Vagina (tissue), 2 donors: ENCODE measurements at places on chromosomes 2 and 18.

- no peak overlapping the region for H3K4me3 ChIP-seq
- H3K27ac ChIP-seq: no peak overlapping the region
- no peaks in the 10 kb centered on the region for H3K36me3 ChIP-seq
- H3K4me1 ChIP-seq: peaks cover 4% of the 10 kb centered on the region
- no peak for DNase-seq
Observed at GRCh38 chr18:56257205-56257604, 381.2 kb downstream of the TXNL1 start.

DNA sequence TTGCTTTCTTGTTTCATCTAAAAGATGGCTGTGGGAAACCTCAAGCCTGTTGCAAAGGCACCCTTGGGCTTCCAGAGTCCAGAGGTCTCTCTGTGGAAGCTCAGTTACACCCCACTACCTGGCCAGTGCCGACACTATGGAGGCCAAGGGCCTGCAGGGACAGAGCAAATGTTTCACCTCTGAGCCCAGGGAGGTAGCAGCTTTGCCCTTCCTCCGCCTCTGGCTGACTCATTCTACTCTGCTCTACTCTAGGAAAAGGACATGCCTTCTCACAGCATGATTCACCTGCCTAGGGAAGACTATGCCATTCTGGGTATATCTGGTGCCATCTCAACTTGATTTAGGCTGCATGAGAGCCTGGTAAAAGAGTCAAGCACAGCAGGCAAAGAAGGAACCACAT is 12.2 kb downstream of the MYOM1 start:
- H3K27ac ChIP-seq: no peak overlapping the region
- H3K4me1 ChIP-seq: peaks cover 10% of the 10 kb centered on the region
- H3K4me3 ChIP-seq: no peak overlapping the region

DNA sequence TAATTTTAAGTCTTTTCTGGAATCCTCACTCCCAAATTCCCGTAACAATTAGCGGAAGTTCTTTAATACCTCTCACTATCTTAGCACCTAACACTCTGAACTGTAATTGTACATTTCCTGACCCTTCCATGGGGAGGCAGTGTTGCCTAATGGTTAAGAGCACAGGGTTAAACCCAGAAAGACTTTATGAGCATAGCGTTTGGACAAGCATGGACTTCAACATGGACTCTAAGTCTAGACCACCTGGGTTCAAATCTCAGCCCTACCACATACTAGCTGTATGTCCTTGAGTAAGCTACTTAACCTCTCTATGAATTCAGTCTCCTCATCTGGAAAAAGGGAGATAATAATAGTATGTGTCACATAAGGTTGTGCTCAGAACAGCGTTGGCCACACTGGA is 13.0 kb downstream of the ANTXR1 start:
- no peak overlapping the region for H3K27ac ChIP-seq
- H3K4me1 ChIP-seq: peaks cover 44% of the 10 kb centered on the region
- no peaks in the 10 kb centered on the region for H3K27me3 ChIP-seq
- no peaks in the 10 kb centered on the region for H3K36me3 ChIP-seq
- no peak for DNase-seq

- H3K4me3 ChIP-seq: no peak overlapping the region
- no peaks in the 10 kb centered on the region for H3K27me3 ChIP-seq
- H3K4me1 ChIP-seq: peaks cover 10% of the 10 kb centered on the region
- no peak overlapping the region for H3K27ac ChIP-seq
- no peak for DNase-seq
- no peaks in the 10 kb centered on the region for H3K36me3 ChIP-seq
Observed at GRCh38 chr2:191642541-191642940, 35.4 kb upstream of the NABP1 start.

DNA sequence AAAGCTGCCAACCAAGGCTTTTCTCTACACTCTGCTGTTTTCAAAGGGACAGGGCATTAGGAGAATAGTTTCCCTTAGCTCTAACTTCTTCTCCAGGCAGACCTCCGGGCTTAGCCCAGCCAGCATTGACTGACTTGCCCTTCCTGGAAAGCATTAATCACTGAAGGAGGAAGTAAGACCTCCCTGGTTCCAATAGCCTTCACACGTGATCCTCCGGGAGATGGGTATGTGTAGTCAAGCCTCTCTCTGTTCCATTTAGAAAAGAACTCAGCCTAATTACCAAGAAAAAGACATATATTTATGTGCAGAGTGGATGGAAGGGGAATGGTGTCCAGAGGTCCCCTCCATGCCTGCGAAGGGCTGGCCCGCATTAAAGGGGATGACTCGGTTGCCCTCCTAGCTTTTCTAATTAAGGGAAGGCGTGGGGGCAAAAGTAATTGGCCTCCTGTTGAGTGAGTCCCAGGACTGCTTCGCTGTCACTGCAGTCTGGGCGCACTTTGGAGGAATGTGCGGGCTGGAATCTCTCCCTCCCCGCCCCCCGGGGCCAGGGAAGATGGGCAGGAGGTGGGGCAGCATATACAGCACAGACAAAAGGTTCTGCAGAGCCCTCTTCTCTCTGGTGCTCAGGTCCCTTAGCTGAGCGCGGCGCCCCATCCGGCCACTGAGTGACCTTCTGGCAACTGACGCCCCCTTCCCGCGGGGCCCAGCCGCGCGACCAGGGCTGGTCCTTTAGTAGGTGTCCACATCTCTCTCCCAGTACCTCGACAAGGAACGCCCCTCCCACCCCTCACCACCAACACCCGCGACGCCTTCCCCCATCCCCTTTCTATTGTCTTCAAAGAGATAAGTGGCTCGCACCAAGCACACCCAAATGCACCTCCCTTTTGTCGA is 686.0 kb downstream of the NRXN1 start:
- no peaks in the 10 kb centered on the region for H3K4me1 ChIP-seq
- H3K4me3 ChIP-seq: no peak overlapping the region
- DNase-seq: no peak
- H3K36me3 ChIP-seq: no peaks in the 10 kb centered on the region
- H3K27me3 ChIP-seq: no peaks in the 10 kb centered on the region
- no peak overlapping the region for H3K27ac ChIP-seq

DNA sequence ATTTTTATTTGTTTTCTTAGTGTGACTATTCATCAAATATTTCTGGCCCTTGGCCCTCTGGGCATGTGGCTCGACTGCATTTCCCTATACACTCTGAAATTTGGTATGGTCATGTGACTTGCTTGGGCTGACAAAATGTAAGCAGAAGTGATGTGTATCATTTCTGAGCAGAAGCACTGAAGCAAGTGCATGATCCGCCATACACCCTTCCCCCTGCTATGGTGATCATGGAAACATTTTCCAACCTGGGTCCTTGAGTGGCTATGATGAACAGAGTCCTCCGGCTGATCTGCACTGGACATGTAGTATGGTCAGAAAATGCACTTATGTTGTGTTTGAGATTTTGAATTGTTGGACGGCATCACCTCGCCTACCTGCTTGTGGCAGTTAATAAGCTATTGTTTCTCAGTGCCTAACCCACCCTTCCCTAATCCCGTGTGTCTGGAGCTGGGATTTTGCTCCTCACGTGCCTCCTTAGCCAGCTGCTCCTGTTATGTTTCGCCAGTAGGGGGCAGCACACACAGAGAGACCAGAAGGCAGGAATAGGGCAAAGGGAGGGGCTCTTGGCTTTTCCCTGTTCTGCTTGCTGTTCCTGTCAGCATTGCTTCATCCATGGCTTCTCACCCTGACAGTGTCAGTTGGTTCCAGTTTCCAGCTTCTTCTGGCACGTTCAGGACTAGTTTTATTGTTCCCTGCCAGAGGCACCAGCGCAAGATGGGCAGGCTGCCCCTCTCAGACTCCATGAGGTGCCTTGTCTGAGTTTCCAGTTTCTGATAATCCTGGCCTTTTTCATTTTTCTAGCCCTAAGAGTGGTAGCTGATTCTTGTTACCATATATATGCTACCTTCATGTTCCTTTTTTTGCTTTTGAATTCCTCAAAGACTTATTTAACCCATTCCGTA is 207.4 kb downstream of the ARL6IP6 start:
- H3K27ac ChIP-seq: no peak overlapping the region
- H3K27me3 ChIP-seq: no peaks in the 10 kb centered on the region
- peaks cover 8% of the 10 kb centered on the region for H3K4me1 ChIP-seq

GRCh38 chr2:237500681-237501424 is 13.8 kb downstream of the MLPH start:
- no peaks in the 10 kb centered on the region for H3K36me3 ChIP-seq
- H3K4me1 ChIP-seq: peaks cover 20% of the 10 kb centered on the region
- no peaks in the 10 kb centered on the region for H3K27me3 ChIP-seq
- no peak for DNase-seq
- H3K4me3 ChIP-seq: no peak overlapping the region
- H3K27ac ChIP-seq: peak overlapping the region; percentile 88

DNA sequence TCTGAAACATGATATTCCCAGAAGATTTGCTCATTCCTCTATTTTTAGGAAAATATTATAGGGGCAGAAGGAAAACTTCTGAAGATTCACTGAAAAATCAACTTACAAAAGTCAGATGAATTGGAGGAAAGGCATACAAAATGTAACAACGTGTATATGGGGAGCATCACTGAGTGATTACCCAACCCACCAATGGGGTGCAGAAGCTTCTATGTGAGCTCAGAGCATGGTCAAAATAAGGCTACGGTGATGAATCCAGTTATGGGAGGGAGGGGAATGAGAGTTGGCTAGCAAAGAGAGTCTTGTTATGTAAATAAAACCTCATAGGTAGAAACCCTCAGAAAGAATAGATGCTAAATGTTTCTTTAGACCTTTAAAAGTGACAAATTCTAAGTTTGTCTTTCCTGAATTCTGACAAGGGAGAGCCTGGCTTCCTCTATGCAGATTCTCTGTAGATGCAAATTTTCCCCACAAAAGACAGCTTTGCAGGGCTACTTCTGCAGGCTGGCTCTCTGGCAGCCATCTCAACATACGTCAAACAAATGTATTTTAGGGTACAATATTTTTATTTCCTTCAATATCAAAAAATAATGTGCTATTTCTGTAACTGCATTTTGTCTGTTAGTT is 171.4 kb upstream of the NDUFV2 start:
- no peaks in the 10 kb centered on the region for H3K36me3 ChIP-seq
- no peaks in the 10 kb centered on the region for H3K27me3 ChIP-seq
- H3K4me3 ChIP-seq: no peak overlapping the region

DNA sequence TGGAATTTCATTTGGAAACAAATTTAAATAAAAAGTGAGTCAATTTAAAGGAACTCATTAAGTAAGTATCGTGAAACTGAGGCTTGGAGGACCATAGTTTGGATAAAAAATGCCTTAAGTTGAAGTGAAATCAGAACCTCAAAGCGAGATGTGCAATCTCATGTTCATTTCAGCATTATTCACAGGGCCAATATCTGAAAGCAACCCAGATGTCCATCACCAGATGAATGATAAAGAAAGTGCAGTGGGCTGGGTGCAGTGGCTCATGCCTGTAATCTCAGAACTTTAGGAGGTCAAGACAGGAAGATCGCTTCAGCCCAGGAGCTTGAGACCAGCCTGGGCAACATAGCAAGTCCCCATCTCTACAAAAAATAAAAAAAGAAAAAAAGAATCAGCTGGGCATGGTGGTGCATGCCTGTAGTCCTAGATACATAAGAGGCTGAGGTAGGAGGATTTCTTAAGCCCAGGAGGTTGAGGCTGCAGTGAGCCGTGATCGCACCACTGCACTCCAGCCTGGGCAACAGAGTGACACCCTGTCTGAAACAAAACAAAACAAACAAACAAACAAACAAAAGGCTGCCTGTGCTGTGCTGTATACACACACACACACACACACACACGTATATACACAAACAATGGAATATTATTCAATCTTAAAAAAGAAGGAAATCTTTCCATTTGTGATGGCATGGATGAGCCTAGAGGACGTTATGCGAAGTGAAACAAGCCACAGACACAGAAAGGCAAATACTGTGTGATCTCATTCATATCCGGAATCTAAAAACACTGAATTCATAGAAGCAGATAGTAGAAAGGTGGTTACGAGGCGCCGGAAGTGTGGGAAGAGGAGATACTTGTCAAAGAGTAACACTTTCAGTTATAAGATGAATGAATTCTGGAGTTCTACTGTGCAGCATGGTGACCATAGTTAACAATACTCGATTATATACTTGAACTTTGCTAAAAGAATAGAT is 14.5 kb downstream of the SH3RF3 start:
- H3K36me3 ChIP-seq: no peaks in the 10 kb centered on the region
- no peak for DNase-seq
- H3K4me3 ChIP-seq: no peak overlapping the region
- no peak overlapping the region for H3K27ac ChIP-seq
- H3K4me1 ChIP-seq: peaks cover 22% of the 10 kb centered on the region

DNA sequence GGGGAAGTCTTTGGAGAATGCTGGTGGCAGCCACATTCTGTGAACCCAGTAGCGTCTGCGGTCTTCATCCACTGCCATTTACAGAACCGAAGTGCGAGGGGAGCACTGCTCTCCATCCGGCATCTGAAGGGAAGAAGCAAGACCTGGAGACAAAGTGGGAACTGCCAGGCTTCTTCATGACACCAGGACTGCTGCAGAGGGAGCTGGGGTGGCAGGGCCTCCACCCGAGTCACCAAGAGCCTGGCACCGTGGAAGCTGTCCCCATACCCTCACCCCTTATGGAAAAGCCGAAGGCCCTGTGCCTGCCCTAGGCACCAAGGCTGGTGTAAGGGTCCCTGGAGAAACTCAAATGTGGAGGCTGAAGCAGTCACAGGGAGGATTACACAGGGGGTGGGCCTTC is 79.8 kb downstream of the CIB4 start:
- no peak overlapping the region for H3K4me3 ChIP-seq
- no peak overlapping the region for H3K27ac ChIP-seq
- DNase-seq: no peak
- H3K36me3 ChIP-seq: no peaks in the 10 kb centered on the region
- no peaks in the 10 kb centered on the region for H3K27me3 ChIP-seq

DNA sequence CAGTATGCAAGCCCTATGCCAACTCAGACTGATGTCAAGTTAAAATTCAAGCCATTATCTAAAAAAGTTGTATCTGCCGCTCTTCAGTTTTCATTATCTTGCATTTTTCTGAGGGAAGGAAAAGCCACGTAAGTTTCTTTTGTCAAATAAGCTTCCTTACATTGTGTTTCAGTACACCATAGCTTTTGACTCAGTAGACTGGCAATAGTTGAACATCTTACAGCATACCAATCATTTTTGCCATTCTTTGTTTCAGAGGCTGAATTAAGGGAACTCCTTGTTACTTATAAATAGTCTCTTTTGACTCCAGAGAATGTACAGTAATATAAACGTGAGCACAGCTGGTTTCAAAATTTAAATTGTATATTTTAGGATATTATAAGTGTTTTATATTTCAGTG is 120.6 kb downstream of the EHBP1 start:
- no peaks in the 10 kb centered on the region for H3K27me3 ChIP-seq
- H3K4me1 ChIP-seq: peaks cover 5% of the 10 kb centered on the region
- no peak overlapping the region for H3K4me3 ChIP-seq
- DNase-seq: no peak

- H3K27me3 ChIP-seq: no peaks in the 10 kb centered on the region
- H3K4me1 ChIP-seq: peaks cover 25% of the 10 kb centered on the region
- H3K27ac ChIP-seq: no peak overlapping the region
- peak; percentile 83 for DNase-seq
- H3K4me3 ChIP-seq: no peak overlapping the region
Observed at GRCh38 chr2:100754951-100755350, 65.0 kb upstream of the NPAS2 start.
